Activated T-helper 1 cell treated with anti-CD3 and anti-CD28 coated beads, Interleukin-2, amount 50 U/mL, for 16 hours (primary cell): ENCODE measurements at places on chromosomes 6 and 20.

DNA sequence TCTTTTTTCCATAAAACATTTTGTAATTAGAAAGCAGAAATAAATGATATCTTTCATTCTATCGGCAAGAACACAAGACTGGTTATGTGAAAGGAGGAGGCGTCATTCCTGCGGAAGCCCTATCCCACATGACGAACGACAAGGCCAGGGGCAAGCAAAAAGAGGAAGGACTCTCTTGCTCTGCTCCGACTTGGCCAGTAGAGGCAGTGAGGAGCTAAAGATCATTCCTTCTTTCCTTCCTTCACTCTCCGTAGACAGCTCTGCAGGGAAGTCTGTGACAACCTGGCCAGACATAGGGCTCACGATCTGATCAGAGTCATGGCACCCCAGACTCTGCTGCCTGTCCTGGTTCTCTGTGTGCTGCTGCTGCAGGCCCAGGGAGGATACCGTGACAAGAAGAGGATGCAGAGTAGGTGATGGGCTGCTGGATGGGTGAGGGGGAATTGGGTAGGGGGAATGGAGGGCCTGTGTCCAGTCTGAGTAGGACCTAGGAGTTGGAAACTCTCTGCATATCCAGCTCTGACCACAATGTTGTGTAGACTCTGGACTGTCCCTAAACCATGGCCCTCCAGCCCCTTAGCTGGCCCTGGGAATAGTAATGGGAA, at the start of gene WFDC10A:
Gene WFDC10A, plus strand, starts transcription at position 244 of the 605 bp plus-strand sequence. Its CDS starts 75 bp downstream, at position 319.
- DNase-seq: no peak

GRCh38 chr6:41937472-41937860, 4.1 kb downstream of the CCND3 start:
- no peak for DNase-seq

DNA sequence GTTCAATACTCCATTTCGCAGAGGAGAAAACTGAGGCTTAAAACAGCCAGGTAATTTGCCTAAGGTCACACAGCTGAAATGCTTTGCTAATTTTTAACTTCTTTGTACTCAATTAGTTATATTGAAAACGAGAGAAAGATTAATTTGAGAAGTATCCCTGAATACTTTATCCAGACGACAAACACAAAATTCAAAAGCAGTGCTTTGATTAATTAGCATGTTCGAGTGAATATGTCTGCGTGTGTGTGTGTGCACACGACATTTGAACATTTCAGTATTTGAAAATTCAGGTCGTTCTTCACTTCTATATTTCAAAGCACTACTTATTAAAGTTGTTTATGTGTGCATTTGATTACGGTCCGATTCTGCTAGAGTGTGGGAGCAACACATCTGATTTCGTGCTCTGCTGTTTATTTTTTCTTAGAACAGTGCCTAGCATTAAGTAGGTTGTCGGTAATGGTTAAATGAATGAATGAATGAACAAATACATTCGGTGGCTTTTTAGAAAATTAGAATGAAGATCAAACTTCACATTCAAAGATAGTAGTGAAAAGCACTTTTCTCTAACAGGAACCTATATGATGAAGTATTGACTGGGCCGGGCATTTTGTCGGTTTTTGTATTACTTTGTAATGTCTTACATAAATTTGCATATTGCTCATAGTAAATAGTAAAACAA, 36.9 kb upstream of the SYNCRIP start:
- DNase-seq: no peak

DNA sequence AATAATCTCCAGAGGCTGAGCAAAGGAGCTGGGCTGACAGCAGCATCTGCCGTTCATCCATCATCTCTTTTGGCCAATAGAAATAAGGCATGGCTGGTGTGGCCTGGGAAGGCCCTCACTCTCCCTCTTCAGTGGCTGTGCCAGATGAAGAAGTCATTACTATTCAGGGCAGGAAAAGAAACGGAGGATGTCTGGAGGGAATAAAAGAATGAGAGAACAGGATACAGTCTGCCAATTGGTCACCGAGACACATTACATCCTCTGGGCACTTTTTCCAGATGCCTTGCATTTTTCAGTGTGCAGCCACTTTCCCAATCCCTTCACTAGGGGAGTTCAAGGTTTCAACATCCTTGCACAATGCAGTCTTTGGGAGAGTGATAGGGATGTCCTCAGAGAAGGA, 32.2 kb upstream of the VGLL2 start:
- DNase-seq: no peak

- DNase-seq: no peak
These were observed 124.4 kb upstream of the PRL start for GRCh38 chr6:22421198-22421597.

- no peak for DNase-seq
These were observed 118.5 kb downstream of the GFRAL start for GRCh38 chr6:55445648-55446204.

DNA sequence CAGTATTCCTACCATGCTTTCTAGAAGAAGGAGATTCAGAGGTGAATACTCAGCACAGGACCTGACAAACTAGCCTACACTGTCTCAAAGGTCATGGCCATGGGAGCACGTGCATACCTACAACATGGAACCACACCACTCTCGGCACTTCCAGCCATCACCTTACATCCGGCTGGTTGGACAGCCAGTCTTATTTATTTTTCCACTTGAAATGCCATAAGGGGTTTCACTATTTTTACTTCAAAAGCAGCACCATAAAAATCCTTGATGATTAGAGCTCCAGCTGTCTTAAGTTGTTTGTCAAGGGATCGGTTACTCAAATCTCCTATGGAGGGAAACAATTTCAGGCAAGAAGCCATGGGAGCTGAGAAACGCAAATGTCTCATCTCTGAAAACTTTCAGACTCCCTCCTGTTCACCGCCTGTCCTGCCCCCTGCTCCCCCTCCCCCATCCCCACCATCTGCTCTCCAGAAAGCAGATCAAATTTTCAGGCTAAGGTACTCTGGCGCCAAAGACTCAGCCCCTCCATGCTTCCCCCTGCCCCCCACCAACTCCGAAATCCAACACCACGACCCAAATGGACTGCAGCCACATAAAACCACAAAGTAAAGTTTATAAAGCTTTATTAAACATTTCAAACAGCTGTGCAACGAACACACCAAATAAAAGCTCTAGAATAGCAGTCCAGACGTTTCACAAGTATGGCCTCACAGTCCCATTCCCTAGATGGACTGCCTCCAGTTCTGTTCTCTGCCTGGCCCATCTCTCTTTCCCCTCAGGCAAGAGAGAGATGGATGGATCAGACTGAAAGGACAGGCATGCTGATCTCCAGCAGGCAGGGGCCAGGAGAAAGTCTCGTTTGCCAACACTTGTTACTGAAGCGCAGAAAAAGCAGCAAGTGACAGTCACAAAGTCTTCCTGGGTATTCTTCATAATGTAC, 4.0 kb upstream of the NNAT start:
- DNase-seq: no peak

DNA sequence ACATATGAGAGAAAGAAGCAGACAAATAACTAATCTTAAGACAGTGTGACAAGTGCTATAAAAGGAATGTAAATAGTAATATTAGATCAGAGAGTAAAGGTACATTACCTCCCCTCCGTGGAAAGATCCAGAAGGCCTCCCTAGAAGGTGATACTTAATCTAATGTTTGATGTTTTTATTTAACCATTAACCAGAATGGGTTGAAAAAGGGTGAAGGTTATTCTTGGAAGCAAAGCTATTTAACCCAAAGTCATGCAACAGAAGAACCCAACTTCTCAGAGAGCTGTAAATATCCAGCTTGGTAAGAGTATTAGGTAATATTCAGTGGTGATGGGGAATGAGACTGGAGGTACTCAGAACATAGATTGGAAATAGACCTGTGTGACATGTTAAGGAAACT, 68.0 kb upstream of the HIVEP1 start:
- no peak for DNase-seq

DNA sequence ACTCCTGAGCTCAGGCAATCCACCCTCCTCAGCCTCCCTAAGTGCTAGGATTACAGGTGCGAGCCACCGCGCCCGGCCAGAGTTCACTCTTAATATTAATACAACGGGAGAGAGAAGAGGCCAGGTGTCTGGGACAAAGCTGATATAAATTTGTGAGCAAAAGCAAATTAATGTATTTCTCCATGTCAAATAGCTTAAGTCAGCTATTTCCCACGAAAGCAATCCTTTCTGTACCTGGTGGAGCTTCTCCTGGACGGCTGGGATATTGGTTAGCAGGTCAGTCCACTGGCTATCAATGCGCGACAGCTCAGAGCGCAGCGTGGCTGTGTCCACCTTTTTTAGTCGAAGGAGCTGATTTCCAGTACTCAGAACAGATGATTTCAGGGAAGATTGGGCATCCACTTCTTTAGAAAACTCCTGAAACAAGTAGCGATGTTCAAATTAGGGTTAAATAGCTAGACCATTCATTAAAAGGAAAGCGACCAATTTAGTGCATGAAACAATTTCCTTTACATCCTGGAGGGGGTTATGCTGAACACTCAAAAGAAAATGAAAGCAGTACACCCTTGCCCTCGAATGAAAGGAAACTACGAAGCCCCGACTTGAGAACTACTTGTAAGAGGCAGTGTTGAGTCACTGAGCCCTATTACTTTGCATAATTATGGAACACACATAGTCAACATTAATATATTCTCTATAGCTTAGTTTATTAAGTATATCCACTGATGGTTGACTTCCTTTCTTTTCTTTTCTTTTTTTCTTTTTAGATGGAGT, 403.4 kb downstream of the SYNE1 start:
- DNase-seq: no peak
